Glutamatergic neuron (in vitro differentiated cells): ENCODE measurements at places on chromosomes 6 and 20. TPM values are rescaled to one million over a fixed set of nuclear protein-coding genes. Genes with fewer than 3 reads are reported as not detected.

Gene CALHM5
- total RNA-seq, result 0.10 TPM

DNA sequence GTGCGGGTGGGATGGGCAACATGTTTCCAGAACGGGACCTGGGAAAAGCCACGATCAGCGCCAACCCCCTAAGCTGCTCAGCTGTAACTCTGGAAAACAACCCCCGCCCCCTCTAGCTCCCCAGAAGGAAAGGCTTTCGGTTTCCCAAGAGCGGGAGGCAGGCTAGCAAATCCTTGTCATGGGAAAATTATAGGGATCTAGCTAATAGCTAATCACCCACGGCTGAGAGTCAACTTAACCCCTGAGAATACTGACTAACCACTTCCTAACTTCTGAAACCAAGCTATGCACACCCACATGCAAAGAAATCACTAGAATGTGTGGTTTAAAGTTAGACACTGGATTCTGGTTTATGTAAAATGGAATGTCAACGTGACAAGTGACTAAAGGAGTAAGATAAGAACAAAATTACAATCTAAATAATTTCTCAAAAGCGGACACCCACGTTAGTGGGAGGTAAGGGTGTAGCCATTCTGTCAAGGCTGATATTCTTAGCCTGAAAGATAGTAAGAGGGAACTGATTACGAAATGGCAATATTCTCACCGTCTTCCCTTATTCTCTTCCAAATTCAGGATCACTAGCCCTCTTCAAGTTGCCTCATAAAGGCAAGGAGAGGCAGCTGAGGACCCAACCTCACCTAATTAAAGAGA lies 20.1 kb downstream of the JAG1 start:
- no peak for DNase-seq

- DNase-seq, result no peak
Observed at GRCh38 chr6:25487012-25487411, 165.0 kb upstream of the SCGN start.

Gene HFE
- not detected for total RNA-seq

- DNase-seq, result no peak
Observed at GRCh38 chr6:77812304-77812703, 159.5 kb downstream of the MEI4 start.

DNA sequence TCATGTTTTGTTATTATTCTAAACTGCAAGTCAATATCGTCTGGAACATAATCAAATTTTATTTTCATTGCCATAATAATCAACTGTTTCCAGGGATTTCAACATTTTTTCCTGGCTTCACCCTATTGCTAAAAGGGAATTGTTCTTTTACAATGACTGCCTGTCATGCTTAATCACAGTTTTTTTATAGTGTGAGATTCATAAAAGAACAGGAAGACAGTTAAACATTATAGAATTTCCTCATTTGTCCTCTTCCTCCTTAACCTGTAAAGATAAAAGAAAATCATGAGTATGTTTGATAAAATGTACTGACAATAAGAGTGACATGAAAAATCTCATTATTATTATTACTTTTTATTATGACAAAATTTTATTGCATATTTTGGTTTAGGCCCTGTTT lies 73.3 kb upstream of the CENPW start:
- no peak for DNase-seq

- no peak for DNase-seq
Observed at GRCh38 chr20:24741493-24742072, 207.5 kb upstream of the CST7 start.

DNA sequence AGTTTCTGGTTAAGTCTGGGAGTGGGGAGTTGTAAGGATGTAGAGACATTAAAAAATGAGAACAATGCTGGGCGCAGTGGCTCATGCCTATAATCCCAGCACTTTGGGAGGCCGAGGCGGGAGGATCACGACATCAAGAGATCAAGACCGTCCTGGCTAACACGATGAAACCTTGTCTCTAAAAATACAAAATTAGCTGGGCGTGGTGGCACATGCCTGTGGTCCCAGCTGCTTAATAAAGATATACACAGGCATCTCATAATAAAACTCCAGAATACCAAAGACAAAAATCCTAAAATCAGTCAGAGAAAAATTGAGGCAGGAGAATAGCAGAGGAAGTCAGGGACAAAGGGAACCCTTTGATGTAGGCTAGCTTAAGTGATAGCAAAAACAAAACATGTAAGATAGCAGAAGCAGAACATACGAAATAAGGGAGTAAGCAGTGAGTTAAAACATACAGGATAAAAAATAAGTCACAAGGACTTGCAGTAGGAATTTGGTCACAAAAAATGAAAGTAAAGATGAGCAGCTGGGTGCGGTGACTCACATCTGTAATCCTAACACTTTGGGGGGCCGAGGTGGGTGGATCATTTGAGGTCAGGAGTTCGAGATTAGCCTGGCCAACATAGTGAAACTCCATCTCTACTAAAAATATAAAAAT lies 23.6 kb downstream of the DDX43 start:
- DNase-seq, result no peak

DNA sequence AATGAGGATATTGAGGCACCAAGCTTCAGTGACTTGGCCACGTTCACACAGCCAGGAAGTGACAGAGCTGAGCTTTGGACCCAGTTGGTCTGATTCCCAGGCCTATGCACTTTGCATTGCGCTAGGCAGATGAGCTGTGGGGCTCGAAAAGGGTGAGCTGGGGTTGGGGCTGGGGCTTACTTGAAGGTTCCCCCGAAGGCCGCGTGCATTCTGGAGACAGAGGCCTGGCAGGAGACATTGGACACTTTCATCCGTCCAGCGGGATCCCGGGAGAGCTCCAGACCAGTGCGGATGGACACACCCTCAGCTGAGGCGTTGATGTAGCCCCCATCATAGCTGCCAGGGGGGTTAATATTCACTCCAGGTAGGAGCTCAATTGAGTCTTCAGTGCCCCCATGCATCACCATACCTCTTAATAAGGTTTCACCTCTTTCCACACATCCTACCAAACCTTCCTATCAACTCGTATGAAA lies 2.6 kb downstream of the PLTP start:
- no peak for DNase-seq

Gene KLHDC3
- 119 TPM for total RNA-seq

DNA sequence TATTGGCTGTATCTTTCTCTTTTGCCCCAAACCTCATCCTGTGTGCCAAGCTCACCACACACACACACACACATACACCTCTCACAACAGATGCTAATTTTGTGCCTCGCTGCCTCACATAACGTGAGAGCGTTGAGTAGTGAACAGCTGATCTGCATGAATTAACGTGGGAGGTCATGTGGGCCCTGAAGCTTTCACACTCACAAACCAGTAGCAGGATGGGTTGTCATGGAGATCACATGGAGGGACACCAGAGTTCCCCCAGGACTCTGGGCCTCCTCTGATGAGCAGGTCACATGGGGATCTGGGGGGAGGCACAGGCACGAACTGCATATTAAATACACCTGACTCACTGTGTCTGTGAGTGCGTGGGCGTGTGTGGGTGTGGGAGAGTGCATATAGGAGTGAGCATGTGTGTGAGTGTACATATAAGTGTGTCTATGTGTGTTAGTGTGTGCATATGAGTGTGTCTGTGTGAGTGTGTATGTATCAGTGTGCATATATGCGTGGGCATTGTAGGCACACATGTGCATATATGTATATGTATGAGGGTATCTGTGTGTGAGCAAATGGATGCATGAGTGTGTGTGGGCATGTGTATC lies 62.7 kb upstream of the SULF2 start:
- DNase-seq, result peak; percentile 23

DNA sequence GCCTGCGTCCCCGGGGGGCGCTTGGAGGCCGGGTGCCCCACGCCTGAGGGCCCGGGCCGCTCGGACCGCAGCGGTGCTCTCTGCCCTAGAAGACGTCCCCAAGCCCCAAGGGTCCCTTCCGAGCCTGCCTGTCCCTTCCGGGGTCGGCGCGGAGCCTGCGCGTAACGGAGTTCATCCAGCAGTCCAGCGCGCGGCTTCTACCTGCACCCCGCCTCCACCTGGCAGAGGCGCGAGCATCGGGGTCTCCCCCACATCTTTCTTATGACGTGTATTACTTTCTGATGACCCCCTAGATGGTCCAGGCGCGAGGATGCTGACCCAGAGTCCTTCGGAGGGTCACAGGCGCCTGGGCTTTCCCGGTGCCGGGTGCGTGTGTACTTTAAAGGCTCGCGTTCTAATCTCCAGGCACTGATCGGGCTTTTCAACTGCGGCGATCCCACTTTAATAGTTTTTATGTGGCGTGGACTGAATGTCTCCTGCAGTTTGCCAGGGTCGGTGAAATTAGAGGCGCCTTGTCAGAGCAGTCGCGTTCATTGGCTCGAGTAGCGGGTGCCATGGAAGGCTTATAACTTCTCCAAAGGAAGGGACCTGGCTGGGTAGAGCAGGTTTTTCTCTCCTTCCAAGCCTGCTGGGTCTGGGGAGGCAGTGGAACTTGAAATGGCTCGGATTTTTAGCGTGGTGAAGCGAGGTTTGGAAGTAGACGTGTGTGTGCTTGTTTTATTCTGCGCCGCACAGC lies 912 bp downstream of the EYA4 start:
- peak; percentile 57 for DNase-seq

GRCh38 chr6:148703900-148704299 lies 42.9 kb upstream of the UST start:
- DNase-seq, result no peak

Gene COL20A1
- total RNA-seq, result 2.1 TPM

GRCh38 chr6:162615016-162615705 lies 112.4 kb downstream of the PRKN start:
- no peak for DNase-seq

DNA sequence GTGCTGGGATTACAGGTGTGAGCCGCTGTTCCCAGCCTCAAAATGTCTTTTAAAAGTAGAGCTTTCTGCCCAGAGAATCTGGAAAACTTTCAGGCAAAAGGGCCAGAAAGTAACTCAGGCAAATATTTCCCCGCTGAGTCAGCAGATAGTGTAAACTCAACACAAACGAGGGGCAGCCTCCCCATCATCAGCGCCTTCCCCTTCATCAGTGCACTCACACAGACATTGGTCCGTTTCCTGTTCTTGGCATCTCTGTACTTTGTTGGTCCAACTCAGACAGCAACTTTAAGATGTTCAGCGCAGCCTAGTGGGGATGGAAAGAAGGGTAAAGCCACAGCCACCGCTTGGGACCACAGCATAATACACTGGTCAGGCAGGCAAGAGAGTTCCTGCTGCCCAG lies 69.5 kb downstream of the CSE1L start:
- no peak for DNase-seq

Gene SYNGAP1
- total RNA-seq, result 75.1 TPM

- no peak for DNase-seq
Observed at GRCh38 chr6:47650553-47651432, 47.6 kb upstream of the ADGRF4 start.

- no peak for DNase-seq
Observed at GRCh38 chr6:99822741-99823512, 171.1 kb downstream of the MCHR2 start.

Gene KIAA1755
- 1.6 TPM for total RNA-seq

DNA sequence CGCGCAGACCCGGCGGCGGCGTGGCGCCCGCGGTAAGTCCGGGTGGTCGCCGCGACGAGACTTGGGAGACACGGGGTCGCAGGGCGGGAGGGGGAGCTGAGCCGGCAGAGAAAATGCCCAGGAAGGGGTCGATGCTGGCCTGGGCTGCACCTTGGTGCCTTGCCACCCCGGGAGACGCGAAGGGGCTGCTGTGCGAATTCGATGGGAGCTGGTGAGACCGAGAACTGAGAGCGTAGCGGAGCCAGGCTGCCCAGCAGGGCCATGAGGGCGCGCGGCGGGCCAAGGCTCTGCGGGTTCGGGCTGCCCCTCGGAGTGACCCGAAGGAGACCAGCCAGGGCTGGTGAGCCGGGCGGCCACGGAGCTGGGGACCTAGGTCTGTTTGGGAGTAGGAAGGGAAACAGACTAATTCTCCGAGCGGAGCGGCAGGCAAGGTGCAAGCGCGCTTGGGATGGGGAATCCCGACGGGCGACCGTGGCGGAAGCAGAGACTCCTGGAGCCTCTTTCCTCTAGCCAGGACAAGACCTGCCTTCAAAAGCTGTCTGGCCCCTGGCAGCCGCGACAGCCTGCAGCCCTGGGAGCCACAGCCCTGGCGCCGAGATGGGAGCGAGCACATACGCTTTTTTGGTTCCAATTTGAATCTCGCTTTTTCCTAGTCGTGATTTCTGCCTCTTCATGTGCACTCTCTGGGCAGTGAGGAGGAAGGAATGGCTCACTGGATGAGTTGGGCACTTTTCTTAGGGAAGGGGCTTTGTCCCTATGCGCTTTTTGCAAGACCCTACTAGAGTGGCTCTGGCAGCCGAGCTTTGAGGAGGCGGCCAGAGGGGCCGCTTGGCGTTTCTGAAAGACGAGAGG lies 691 bp downstream of the SYNDIG1 start:
- peak; percentile 68 for DNase-seq
